Left renal pelvis (tissue), 4 donors: ENCODE measurements at places on chromosomes 6 and 20.

GRCh38 chr20:62785393-62785792 is 10.9 kb upstream of the MRGBP start:
- no peak for DNase-seq

DNA sequence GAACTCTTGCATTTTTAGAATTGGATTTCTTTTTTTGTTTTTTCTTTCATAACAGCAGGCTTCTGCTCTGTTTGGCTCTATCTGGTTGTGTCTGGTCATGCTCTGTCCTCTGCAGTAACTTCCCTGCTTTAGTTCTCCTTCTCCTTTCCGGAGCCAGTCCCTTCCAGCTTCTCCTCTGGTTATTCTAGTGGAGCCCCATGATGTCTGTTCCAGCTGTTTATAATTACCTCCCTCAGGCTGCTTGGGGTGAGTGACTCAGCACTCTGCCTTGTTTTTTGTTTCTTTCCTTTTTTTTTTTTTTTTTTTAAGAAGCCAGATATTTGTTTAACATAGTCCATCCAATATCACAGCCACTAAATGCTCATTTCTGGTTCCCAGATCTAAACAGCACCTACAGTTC is 409.6 kb downstream of the MAFB start:
- no peak for DNase-seq

- DNase-seq = no peak
These were observed 754 bp downstream of the TNF start for GRCh38 chr6:31575952-31576685.

DNA sequence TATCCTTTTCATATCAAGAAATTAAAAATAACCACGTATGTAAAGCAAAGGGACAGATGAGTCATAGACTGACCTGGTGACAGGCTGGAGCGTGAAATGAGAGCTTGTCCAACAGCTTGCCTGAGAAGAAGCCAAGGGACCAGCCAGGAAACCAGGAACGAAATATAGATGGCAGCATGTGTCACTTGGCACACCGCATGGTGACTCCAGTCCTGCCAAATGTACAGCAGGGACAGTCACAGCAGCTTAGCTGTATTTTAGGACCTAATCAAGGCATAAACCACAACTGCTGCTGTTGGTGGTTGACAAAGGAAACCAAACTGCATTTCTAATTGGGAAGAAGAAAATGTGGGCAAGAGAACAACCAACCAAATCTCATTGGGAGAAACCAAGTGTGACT is 755.0 kb downstream of the TFAP2A start:
- DNase-seq = no peak

DNA sequence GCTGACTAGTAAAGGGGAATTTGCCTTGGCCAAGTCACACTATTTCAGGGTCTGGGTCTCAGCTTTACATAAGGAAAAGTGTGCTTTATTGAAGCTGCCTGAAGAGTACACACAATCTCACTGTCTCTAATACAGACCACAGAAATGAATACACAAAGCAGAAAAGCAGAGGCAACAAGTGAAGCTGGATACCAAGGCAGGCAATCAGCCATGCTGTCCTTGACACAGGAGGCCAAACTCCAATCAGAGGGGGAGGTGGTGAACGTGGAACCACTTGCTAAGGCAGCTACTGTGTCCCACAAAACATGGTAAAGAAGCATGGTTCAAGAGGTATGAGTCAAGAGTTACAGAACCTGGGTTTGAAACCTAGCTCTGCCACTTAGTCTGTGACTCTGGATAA is 21.8 kb upstream of the CCND3 start:
- DNase-seq = no peak

DNA sequence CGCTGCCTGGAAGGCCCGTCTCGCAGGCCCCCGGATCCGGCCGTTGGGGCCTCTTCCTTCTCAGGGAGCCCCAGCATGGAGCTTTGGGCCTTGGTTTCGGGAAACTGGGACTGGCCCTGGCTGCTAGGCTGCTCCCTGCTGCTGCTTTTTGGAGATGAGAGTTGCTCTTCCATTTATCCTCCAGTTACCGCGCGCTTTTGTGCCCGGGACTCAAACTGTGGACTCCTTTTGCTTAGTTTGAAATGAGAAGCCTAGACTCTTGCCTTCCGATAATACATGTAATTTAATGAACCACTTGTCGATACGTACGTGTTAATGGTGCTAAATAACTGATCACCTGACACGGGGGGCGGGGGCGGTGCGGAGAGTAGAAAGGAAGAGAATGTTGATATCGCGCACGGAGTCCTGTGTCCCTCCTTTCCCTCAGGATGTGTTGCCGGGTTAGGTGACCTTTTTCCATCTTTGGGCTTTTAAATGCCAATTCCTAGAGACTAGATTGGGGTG is 968 bp downstream of the PHF3 start:
- DNase-seq = peak; percentile 29

DNA sequence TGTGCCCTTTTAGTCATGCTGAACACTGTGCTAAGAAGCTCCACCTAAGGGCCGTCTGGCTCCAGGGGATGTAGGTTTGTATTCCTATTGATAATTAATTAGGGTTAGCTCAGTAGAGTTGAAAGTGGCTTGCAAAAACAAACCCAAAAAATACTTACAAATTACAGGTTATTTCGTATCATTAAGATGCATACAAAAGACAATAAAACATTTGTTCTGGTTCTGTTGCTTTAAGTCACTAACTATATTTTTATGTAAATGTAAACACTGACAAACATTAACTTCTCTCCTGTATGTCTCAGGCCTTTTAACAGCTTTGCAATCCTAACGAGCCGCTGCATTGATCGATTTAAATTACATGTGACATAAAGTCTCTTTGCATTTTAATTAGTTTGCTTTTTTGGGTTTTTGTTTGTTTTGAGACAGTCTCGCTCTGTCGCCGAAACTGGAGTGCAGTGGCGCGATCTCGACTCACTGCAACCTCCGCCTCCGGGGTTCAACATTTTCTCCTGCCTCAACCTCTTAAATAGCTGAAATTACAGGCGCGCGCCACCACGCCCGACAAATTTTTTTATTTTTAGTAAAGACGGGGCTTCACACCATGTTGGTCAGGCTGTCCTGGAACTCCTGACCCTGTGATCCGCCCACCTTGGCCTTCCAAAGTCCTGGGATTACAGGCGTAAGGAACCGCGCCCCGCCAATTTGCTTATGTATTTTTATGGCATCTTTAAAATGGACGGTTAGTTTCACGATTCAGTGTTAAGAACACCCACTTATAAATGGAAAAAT is 110.9 kb downstream of the HFE start:
- no peak for DNase-seq

- DNase-seq = no peak
These were observed 78.0 kb downstream of the VEGFA start for GRCh38 chr6:43847741-43848630.

- no peak for DNase-seq
These were observed 18.4 kb upstream of the AKAP7 start for GRCh38 chr6:131116755-131117360.

DNA sequence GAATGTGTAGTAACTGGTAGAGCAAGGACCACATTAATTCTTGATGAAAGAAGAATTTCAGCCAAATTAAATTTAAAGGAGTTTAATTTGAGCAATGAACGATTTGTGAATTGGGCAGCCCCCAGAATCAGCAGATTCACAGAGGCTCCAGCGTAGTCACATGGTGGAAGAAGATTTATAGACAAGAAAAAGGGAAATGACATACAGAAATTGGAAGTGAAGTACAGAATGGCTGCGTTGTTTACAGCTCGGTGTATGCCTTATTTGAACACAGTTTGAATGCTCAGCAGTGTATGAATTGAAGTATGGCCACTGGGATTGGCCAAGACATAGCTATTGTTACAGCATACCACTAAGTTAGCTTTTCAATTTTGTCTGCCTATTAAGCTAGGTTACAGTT is 173.6 kb upstream of the ARG1 start:
- no peak for DNase-seq

GRCh38 chr6:14440940-14441781 is 323.6 kb downstream of the CD83 start:
- no peak for DNase-seq

DNA sequence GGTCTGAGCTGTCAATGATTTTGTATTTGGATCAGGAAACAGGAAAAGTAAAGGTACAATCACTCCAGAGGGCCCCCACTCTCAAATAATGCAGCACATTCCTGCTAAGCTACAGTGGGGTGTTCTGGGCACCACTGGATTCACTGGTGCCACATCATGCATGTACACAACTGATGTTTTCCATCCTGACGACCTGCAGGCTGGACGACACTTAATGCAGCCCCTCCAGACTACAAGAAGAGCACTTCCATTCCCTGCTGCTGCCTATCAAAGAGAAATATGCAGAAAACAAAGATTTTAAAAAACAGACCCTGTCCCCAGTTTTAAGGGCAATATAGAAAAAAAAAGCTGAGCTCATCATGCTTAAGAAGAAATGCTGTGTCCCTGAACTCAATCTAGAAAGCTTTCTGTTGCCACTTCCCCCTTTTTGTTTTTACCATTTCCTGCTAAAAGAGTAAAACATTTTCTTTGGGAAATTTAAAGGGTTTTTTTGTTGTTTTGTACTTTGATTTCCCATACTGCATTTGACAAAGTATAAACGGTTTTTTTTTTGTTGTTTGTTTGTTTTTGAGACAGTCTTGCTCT is 35.5 kb downstream of the ABHD12 start:
- no peak for DNase-seq

DNA sequence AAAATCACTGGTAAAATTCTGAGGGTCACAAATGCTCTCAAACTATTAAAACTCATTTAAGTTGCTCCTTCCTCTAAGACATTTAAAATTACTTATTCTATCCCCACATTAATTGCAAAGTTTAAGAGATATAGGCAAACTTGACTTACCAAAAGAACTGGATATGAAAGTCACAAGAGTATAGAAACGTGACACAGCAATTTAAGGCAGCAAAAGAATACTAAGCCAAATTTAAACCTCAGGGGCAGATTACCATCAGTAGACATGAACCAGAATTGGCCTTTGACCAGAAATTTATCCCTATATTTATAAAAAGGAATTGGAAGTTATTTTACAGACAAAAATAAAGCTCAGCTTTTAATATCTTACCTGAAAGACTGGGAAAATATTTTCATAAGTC is 56.0 kb downstream of the MAP3K7 start:
- DNase-seq = no peak

DNA sequence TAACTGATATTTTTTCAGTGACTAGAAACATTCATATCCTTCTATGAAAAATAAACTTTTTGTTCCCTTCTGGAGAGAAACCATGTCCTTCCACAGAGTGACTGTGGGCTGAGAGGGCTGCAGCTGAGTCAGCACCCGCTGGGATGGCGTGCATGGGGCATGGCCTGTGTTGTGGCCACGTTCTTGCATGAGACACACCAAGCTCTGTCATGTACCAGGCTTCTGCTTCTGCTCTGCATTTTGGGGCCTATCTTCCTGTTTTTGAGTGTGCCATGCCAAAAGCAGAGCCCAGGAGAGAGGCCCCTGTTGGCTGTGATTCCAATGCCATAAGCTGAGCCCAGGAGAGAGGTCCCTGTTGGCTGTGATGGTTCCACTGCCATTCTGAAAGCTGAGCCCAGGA is 10.8 kb downstream of the APMAP start:
- DNase-seq = no peak

DNA sequence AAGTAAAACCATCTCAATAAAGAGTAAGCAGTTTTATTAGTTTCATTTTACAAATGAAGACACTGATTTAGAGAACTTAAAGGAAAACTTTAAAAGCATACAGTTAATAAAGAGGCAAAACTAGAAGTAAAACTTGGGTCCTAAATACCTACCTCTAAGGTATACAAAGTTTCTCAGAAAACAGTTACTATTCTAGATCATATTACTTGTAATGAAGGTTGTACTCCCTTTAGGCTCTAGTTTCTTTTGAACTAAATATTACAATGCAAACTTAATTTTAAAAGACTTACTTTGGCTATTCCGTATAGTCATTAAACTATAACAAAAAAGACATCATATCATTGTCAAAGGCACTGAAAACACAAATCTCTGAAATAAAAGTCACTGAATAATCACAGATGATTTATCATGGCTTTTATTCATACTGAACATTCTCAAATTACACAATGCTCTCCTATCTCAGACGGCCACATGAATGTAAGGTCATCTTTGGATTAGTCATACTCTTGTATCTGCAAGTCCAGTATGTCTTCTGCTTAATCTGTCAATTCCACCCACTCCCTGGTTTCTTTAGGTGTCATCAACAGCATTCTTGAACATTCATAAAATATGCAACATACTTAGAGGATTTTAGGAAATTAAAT is 361.6 kb upstream of the RUNX2 start:
- no peak for DNase-seq

DNA sequence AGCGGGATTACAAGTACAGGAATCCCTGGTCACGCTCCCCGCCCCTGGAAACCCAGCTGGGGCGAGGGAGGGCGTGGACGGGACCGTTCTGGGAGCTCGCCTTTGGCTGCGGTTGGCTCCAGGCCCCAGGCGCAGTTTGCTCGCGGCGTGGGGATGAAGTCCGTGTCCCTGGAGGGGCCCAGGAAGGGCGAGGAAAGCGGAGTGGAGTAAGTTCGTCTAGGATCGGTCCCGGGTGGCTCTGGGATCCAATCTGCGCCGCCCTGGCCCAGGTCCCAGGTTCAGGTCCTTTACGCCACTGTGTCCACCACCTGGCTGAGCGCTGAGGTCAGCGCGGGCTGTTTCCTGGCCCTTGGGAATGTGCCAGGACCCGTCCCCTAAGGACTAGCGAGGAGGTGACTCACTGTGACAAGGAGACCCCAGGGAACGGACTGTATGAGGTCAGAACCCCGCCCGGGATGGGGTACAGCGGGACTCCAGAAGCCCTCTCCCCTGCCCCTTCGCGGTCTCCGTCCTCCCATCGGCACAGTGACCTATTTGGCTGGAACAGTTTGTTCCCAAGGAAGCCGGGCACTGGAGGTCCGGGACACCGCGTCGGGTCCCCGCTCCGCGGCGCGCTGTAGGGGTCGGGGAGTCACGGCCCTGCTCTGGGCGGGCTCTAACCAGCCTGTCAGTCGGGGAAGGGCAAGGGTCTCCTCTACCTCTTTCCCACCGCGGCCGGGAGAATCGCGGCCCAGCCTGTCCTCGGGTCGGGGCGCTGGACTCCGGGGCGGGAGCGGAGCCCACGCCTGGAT is 724 bp downstream of the CDKN1A start:
- no peak for DNase-seq

DNA sequence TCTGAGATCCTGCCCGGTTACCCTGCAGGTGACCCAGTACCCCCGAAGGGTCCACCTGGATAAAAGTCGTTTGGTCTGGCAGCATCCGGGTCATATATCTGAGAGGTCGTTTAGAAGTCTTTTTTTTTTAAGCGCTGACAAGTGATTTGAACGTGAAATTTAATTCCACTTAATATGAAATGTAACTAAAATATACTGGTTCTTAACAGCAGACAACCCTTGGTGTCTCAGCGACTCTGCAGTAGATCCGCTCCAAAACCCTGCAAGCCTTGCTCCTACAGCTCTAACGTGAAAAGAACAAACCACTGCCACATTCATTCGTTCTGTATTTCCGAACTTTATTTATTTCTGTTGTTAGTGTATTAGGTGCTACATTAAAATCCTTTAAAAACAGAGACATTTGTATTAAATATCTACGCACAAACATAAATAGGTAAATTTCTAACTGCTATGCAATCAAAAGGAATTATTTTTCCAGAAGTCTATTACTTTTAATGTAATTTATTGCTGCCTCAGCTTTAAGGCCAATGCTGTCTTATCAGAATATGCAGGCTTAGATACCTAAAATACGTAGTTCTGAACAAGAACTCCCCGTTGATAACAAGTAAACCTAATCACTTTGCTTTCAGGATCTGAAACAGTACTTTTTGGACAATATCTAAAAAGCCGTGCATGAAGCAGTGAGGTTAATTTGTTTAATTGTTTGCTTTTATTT is 33.5 kb upstream of the TCF21 start:
- DNase-seq = no peak

GRCh38 chr20:37529968-37530600 is 2.4 kb upstream of the BLCAP start:
- DNase-seq = no peak

GRCh38 chr6:133392015-133392414 is 150.9 kb downstream of the EYA4 start:
- no peak for DNase-seq
